ENCODE measurements at places on chromosomes 2 and 18.

DNA sequence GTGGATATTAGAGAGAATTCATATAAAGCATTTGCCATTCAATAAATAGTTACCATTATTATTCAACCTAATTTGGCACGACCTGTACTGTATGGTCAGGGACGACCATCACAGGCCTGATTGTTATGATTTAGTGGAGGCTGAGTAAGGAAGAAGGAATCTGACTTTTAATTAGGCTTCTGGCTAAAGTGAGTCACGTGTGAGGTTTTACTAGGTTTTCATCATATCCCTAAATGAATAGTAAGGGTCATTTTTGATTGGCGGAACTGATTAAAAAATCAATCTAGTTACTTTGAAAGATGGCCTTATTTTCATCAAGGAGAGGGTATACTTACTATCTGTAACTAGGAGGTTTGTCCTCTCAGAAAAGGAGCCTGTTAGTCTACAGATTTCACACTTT lies 143.4 kb downstream of the ADCYAP1 start:
- no peak for DNase-seq

DNA sequence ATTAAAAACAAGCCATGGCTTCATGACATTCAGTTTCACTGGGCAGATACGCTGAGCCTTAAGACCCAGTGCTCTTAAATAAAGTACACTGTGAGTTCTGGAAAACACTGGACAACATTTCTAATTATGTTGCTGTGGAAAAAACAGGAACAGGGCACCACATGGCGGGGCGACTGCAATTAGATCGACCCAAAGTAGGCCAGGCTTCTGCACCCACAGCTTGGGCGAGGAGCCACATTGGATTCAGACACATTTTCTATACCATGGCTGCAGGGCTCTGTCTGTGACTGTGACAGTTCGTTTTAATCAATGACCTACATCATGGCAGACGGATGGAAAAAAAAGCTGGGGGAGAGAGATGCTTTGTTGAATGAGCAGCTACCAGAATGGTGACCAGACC lies 227.2 kb upstream of the HS6ST1 start:
- DNase-seq: no peak

DNA sequence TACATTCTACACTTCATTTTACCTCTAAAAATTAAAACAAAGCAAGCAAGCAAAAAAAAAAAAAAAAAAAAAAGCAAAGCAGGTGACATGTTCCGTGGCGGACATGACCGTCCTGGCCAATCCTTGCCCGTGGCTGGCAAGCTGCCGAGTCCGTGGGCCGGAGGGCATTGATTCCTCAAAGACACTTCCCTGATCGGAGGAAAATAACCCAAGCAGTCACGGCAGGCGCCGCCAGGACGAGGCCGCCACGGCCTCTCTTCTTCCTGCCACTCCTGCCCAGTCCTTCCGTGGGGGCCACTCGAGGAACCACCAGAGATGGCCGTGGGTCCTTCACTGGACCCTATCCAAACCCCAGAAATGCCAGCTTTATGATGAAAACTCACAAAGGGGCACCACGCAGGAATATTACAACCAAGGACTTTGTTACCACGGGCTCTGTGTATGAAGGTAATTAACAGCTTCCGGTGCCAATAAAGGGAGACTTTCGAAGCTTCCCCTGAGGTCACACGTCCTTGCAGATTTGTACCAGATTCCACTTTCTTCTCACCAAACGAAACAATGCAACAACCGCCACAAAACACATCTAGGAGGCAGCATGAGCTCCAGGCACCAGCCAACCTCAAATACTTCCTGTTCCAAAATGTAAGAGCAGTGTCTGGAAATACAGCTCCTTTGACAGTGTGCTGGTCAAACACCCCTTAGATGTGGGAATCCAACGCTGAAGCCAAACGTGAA lies 170.3 kb downstream of the HDAC4 start:
- DNase-seq: no peak

GRCh38 chr2:134445985-134446382 lies 192.1 kb downstream of the MGAT5 start:
- no peak for DNase-seq

GRCh38 chr2:201218780-201219179 lies 35.8 kb downstream of the CASP10 start:
- no peak for DNase-seq

- peak; percentile 53 for DNase-seq
Measured at GRCh38 chr2:168118733-168119514, 128.5 kb downstream of the STK39 start.

GRCh38 chr2:56287974-56288373 lies 104.2 kb downstream of the CCDC85A start:
- no peak for DNase-seq

DNA sequence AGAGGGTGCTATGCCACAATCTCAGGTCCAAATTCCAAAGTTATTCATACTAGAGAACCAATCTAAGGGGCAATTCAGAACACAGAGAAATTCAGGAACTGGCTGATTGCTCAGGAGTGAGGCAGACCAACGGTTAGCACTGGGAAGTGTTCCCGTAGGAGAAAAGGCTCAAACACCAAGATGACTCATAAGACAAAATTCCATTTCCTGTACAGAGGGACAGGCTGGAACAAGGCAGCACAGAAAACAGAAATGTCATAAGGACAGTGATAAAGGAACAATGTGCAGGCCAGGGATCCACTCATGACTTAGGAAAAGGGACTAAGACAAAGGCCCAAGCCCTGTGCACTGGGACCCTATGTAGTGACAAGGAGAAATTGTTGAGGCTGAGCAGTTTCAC lies 54.2 kb downstream of the PDE1A start:
- no peak for DNase-seq

DNA sequence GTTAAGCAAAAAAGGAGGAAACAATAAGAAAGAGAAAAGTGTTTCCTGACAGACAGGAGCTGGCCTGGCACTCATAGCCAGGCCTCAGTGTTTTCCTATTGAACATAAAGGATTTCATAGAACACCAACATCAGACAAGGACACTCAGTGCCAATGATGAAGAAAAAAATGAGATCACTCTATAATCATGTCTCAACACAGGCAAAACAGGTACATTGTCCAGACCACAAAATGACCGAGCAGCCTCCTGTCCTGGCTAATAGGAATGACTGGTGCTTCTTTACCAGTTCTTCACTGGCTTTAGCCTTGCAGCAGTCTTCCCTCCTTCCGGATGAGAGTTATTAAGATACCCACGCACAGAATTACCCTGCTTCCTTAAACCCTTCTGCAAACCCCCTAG lies 35.6 kb downstream of the SEMA4F start:
- no peak for DNase-seq

GRCh38 chr2:159895258-159896065 lies 97.5 kb upstream of the CD302 start:
- DNase-seq: no peak

DNA sequence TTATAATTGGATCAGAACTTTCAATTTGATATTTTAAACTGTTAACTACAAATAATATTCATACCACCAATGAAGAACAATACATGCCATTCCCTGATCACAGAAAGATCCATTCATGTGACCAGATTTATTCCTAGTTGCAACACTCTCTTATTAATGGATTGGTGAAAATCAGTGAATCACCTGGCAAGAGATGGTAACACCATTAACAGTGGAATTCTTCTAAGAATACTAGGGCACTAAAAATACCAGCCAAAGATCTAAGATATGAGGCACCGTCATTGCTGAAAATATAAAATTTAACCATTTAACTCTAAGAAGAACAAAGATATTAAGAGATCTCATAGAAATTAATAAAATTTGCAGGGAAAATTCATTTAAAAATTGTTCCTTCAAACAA lies 58.1 kb downstream of the MAP4K3 start:
- DNase-seq: no peak

DNA sequence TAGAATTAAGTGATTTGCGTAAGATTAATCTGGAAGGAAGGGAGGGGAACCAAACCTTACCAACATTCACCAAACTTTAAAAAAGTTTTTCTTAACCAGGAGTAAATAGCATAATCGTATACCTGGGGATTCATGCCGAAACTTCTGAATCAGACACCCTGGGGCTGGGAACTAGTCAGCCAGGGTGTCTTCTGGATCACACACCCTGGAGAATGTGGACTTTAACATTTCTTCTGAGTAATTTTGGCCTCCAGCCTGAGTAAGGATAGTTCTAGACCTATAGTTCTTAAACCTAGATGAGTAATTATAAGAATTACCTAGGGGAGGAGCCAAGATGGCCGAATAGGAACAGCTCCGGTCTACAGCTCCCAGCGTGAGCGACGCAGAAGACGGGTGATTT lies 44.1 kb upstream of the MEIS1 start:
- DNase-seq: no peak

- no peak for DNase-seq
Measured at GRCh38 chr2:95317123-95317500, 20.0 kb downstream of the KCNIP3 start.

DNA sequence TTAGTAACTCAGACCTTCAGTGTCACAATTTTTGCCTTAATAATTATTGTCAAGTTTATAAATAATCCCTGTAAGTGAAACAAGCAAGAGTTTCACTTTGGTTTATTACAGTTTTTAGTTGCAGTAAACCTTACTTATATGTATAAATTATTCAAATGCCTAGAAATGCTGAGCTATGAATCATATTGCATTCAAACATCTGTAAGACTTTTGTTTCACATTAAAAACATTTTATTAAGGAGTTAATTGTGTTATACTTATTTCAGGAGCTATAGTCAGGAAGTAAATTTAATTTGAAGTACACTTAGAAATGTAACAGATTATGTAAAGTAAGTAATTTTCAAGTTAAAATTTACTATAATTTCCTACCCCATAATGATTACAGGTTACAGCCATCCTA lies 3.9 kb upstream of the ETAA1 start:
- no peak for DNase-seq

GRCh38 chr2:232539298-232540231 lies at the start of gene CHRNG:
Gene CHRNG (plus strand): TSS chr2:232539692. CDS start chr2:232539748, 56 bp downstream.
- DNase-seq: no peak

DNA sequence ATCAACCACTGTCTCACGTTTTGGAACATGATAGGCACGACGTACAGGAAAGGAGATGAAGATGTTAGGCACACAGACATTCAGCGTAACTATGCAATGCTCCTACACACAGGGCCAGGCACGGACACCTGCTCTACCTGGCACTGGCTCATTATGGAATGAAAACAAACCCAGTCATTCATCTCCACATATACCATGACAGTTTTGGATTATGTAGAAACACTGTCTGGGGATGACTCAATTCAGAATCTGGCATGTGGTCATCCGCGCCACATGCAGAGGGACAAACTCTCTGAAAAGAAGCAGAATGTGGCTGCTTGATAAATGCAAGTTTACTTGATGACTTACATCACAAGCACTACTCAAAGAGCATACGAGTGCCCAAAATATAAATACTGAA lies 29.5 kb upstream of the NFU1 start:
- no peak for DNase-seq
